Jurkat, Clone E6-1 (cell line): ENCODE measurements at places on chromosomes 2 and 18.

DNA sequence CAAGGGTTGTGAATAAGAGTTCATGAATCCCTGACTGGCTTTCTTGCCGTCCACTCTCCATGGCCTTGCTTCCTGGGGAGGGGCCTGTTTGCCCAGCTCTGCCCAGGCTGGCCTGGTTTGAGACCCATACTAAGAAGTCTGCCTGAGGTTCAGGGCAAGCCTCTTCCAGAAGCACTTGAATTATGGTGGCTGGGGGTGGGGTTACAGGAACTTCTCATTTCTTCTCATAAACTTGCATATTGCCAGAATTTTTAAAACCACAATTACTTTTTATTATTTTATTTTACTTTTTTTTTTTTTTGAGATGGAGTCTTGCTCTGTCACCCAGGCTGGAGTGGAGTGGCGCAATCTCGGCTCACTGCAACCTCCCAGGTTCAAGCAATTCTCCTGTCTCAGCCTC lies 42.0 kb downstream of the GORASP2 start:
- DNase-seq, result no peak

DNA sequence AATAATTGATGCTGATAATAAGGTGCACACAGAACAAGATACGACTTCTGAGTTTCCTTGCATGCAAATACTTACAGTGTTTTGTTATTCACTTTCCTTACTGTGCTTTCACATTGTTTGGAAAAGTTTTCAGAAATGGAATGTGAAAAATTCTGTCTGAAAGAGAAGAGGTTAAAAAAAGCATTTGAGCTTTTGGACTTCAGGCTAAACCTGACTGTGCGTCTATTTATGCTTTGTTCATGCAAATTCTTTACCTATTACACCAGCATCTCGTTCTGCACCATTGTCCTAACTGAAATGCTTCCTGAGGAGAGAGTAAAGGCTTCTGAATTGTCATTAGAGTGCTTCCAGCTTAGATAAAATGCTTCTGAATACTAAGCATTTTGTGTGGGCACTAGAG lies 61.4 kb downstream of the LHCGR start:
- no peak for DNase-seq

- no peak for DNase-seq
Observed at GRCh38 chr18:80042785-80043184, 8.6 kb downstream of the RBFA start.

DNA sequence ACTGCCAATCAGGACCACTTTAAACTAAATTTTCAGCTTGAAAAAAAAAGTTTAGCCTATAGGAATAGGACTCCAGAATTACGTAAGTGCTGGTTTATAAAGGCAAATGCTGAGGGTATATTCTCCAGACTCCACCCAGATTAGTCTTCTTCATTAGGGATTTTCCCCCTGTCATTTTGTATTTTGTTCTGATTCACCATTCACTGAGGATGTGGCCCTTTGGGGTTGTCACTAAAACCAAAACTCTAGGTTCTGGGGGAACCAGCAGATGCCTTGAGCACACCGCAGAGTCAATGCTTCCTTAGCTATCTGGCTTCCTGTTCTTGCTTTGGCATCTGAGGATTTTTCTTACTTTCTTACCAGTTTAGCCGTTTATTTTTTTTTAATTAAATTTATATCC lies 10.5 kb downstream of the SCYGR4 start:
- DNase-seq, result no peak
